ENCODE measurements at places on chromosomes 7 and 10. TPM values are rescaled to one million over a fixed set of nuclear protein-coding genes. Genes with fewer than 3 reads are reported as not detected.

UPK3B gene
- total RNA-seq = 6.5 TPM

UBE2D1 gene
- total RNA-seq = 48.1 TPM

- H3K27me3 ChIP-seq = no peaks in the 10 kb centered on the region
- peaks cover 26% of the 10 kb centered on the region for H3K36me3 ChIP-seq
- DNase-seq = no peak
- H3K4me3 ChIP-seq = no peak overlapping the region
- H3K4me1 ChIP-seq = no peaks in the 10 kb centered on the region
- no peak overlapping the region for H3K27ac ChIP-seq
Observed at GRCh38 chr7:135151132-135151531, 3.3 kb downstream of the TMEM140 start.

- H3K27me3 ChIP-seq = peaks cover 2% of the 10 kb centered on the region
- H3K4me3 ChIP-seq = no peak overlapping the region
- H3K4me1 ChIP-seq = peaks cover 2% of the 10 kb centered on the region
- no peak overlapping the region for H3K27ac ChIP-seq
- H3K36me3 ChIP-seq = no peaks in the 10 kb centered on the region
- no peak for DNase-seq
Observed at GRCh38 chr10:2488446-2489005, 578.8 kb upstream of the PFKP start.

DNA sequence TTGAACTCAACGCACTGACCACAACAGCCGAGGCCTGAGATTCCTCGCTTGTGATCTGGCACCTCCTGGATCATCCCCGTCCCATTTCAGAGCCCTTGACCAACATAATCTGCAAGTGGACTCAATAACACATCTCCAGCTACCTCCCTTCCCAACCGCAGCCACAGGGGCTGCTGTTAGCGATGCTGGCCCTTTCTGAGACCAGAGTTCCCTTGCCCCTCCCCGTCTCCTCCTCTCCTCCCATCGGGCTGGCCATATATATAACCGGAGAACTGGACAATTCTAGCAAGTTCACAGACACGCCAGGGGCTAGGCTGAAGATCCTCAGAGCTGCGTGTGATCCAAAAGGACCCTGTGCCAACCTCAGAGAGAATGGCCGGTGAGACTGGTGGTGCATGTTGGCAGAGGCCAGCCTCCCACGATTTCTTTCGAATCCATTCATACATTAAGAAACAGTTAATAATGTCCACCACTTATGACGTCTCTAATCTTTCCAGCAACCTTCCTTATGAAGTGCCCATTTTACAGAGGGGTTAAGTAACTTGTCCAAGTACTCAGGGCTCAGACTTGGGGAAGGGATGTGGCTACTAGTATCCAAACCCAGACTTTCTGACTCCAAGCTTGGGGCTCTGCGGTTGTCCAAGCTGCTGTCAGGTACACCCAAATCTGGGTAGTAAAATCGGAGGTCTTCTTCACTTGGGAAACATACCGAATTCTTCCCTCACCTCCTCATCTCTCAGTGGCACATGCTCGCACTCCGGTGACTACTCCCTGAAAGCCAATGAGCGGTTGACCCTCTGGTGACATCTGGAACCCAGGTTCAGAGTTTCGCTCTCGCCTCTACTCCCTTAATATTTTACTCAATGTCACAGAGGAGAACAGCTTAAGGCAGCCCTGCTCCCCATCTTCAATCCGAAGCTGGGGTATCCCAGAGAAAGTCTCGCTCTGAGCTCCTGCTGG lies 11.2 kb upstream of the FEZF1 start:
- H3K36me3 ChIP-seq = peaks cover 4% of the 10 kb centered on the region
- H3K27ac ChIP-seq = no peak overlapping the region
- peak overlapping the region; percentile 84 for H3K4me3 ChIP-seq
- peaks cover 27% of the 10 kb centered on the region for H3K27me3 ChIP-seq
- DNase-seq = no peak

DNA sequence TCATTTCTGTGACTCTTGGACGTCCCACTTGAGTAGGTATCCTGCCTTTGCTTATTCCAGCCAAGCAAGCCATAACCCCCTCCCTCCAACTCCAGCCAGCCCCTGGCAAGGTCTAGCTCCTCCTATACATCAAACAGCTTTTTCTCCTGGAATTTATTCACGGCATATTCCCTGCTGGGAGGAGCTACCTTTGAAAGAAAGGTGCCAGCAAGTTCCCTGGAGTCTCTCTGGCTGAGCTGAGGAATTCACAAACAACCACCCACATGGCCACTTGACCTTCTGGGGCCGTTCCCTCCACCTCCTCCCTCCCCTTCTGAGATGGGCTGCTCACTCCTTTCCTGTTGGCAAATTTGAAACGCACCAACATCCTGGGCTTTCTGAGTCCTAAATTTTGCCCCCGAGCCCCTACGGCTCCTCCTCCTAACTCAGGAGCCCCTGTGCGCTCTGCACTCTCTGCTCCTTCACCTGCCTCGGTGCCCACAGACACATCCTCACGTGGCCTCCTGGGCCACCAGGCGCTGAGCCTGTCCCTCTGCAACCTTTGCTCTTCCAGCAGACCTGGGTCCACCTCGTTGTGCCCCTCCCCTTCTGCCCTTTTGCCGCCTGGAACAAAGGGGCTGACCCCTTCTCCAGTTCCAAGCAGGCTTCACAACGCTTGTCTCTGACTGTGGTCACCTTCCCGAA lies 48.0 kb downstream of the HSPA12A start:
- DNase-seq = no peak
- peaks cover 24% of the 10 kb centered on the region for H3K4me1 ChIP-seq
- no peak overlapping the region for H3K27ac ChIP-seq

DNA sequence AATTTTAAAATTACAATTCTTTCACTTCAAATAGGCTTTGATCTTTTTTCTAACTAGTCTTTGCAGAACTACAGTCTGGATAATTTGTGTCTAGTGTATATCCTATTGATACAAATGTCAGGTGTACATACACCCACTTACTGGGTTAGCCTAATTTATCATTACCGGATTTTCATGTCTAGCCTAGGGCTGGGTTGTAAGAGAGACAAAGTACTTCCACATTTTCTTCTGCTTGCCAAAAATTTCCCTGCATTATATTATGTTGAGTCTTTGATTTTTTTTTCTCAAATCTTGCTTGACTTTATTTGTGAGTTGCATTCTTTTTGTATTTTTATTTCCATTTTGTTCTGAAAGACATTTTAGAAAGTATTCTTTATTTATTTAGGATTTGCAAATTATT lies 284.8 kb upstream of the FZD8 start:
- H3K4me1 ChIP-seq = peaks cover 12% of the 10 kb centered on the region
- DNase-seq = no peak
- H3K27ac ChIP-seq = no peak overlapping the region
- H3K27me3 ChIP-seq = peaks cover 1% of the 10 kb centered on the region
- no peaks in the 10 kb centered on the region for H3K36me3 ChIP-seq

DNA sequence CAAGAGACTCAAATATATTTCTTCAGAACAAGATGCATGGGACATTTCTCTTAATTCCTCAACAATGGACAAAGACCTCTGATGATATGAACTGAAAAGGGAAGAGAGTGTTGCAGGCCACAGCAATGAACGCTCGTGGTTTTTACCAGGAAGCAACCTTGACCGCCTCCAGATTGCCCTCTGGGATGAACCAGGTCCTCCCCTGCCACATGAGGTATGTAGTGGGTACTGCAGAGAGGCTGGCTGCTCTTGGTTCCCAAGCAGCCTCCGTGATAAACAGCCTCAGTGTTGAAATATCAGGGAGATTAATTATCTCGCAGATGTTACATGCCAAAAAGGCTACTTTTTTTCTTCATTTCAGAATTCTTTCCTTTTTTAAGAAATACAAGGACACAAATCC lies 338.8 kb downstream of the ELMO1 start:
- no peaks in the 10 kb centered on the region for H3K36me3 ChIP-seq
- no peak overlapping the region for H3K27ac ChIP-seq
- H3K27me3 ChIP-seq = peaks cover 2% of the 10 kb centered on the region

DNA sequence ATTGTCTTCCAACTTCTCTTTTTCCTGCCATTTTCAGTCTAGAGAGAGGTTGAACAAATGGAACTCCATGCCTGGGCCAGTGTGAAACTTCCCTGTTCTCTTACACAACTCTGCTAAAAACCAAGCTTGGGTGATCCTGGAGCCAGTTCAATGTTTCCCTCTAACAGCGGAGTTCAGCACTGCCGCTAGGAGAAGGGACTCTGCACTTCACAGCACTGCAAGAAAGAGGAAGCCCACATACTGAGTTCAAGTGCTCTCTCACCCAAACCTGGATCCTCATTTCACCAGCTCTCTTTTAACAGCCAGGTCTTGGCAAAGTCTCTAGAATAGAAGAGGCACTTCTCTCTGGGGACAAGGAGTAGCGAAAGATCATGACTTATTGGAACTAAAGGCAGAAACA lies 18.8 kb downstream of the FOXI2 start:
- H3K27ac ChIP-seq = no peak overlapping the region
- peaks cover 3% of the 10 kb centered on the region for H3K4me1 ChIP-seq
- H3K27me3 ChIP-seq = no peaks in the 10 kb centered on the region
- H3K4me3 ChIP-seq = no peak overlapping the region

DNA sequence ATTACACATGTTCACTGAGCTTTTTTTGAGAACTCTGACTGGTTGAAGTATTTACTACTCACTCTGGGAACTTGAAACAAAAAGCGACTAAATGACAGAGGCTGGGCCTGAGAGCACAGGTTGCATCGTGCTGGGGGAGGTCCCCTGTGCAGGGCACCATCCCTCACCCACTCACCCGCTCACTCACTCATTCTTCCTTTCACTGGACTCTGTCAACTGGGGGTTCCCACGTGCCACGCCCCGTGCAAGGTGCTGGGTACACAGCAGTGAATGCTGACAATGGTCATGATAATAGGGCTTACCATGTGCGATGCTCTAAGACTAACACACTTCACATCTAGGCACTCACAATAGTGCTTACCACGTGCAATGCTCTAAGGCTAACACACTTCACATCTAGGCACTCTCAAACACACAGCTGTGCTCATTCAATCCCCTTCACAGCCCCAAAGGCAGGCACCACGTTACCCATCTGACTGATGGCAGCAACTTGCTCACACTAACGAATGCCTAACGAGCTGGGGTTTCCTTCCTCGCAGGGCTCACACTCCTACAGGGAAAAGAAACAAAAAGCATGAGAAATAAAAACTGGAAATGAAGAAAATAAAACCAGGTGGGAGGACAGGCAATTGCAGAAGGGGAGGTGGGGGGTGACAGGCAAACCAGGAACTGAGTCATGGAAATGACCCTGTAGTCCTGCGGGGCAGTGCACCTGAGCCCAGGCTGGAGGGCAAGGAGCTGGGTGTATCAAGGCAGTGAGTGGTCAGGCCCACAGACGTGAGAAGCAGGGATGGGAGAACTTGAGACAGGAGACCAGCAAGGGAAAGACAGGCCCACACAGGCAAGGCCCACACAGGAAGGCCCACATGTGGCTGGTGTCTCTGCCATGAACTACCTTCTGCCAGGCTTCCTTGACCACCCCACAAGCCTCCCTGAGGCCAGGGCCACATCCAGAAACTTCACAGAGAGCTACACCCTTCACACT lies 147.0 kb upstream of the FAM20C start:
- no peaks in the 10 kb centered on the region for H3K36me3 ChIP-seq
- no peak overlapping the region for H3K4me3 ChIP-seq
- peaks cover 2% of the 10 kb centered on the region for H3K27me3 ChIP-seq
- no peak overlapping the region for H3K27ac ChIP-seq

DNA sequence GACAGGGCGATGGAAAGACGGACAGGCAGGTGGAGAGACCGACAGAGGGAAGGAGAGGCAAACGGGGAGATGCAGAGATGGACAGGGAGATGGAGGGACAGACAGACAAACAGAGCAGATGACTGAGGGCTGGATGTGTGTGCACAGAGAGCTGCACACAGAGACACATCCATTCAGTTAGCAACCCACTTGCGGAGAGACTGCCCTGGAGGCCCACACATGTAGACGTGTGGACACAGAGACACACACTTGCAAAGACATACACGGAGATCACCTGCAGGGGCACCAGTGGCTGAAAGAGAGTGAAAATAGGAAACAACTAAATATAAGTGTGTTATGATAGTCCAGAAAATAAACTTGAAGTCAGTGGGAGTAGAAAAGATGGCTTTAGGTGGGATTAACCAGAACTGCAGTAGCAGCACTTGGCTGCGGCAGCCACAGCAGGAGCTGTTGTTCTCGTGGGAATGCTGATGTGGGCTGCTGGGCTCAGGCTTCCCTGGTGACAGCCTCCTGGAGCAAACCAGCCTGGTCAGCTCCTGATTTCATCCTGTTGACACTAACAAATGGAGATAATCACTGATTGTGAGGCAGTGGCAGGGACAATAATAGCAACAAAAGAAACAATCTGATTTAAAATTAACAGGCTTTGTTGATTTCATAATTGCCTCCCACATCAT lies 134.1 kb downstream of the CCNY start:
- peak; percentile 56 for DNase-seq
- peak overlapping the region; percentile 77 for H3K27ac ChIP-seq
- peaks cover 54% of the 10 kb centered on the region for H3K4me1 ChIP-seq
- peaks cover 17% of the 10 kb centered on the region for H3K27me3 ChIP-seq
- peak overlapping the region; percentile 81 for H3K4me3 ChIP-seq
- H3K36me3 ChIP-seq = no peaks in the 10 kb centered on the region

DNA sequence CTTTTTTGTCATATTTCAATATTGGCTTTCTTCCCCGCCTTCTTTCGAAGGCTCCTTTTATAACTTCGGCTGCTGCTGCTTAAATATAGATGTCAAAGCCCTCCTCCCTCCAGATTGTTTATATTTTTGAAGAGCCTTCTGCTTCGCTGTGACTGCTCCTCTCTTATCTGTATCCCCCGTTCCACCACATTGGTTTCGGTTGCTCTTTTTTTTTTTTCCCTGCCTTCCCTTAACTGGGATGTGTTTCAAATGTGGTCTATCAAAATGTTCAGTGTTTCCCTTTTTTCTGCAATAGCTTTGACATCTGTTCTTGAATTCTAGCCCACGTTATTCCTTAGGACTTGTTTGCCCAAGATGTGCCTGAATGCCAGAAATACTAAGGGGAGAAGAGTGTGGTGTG lies 96.4 kb downstream of the CUX1 start:
- H3K4me3 ChIP-seq = peak overlapping the region; percentile 56
- peaks cover 21% of the 10 kb centered on the region for H3K27me3 ChIP-seq
- H3K36me3 ChIP-seq = peaks cover 5% of the 10 kb centered on the region
- DNase-seq = no peak
- peak overlapping the region; percentile 94 for H3K27ac ChIP-seq

GRCh38 chr7:1057416-1058291 lies 13.3 kb downstream of the GPR146 start:
- H3K27ac ChIP-seq = no peak overlapping the region
- no peaks in the 10 kb centered on the region for H3K36me3 ChIP-seq
- H3K4me1 ChIP-seq = peaks cover 9% of the 10 kb centered on the region
- H3K27me3 ChIP-seq = peaks cover 5% of the 10 kb centered on the region

DNA sequence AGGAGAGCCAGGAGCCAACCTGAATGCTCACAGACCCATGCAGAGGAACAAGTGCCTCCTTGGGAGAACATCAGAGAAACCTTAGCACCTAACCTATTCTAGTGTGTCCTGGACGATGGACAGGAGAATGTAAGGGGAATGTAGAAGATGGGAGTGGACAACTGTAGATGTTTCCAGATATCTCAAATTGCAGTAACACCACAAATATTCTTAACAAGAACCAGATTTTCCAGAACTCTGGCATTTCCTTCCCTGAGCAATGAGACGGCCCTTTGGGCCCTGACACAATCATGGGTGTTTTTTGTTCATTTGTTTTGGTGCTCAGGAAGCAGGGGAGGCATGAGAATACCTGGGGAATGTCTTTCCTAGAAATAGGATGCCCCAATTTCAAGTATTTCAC lies 196.1 kb upstream of the PRSS1 start:
- no peaks in the 10 kb centered on the region for H3K36me3 ChIP-seq
- H3K4me1 ChIP-seq = peaks cover 2% of the 10 kb centered on the region
- no peak overlapping the region for H3K27ac ChIP-seq
- no peaks in the 10 kb centered on the region for H3K27me3 ChIP-seq
- no peak overlapping the region for H3K4me3 ChIP-seq
- DNase-seq = no peak

Measured in glutamatergic neuron (in vitro differentiated cells).